NB4 (cell line): ENCODE measurements at places on chromosomes 5 and 9.

- DNase-seq: no peak
Observed at GRCh38 chr9:104944871-104945270, 16.9 kb upstream of the ABCA1 start.

- DNase-seq: no peak
Observed at GRCh38 chr5:151952238-151952637, 27.6 kb upstream of the GLRA1 start.

- DNase-seq: no peak
Observed at GRCh38 chr9:22100626-22101025, 91.5 kb upstream of the CDKN2B start.

GRCh38 chr9:137244486-137245449, 3.7 kb downstream of the TUBB4B start:
- DNase-seq: no peak

- DNase-seq: no peak
Observed at GRCh38 chr9:81266674-81267073, 422.7 kb downstream of the TLE1 start.

- DNase-seq: no peak
Observed at GRCh38 chr5:50766967-50767366, 100.5 kb downstream of the PARP8 start.

- peak; percentile 74 for DNase-seq
Observed at GRCh38 chr9:107172160-107172978, 110.7 kb upstream of the RAD23B start.

DNA sequence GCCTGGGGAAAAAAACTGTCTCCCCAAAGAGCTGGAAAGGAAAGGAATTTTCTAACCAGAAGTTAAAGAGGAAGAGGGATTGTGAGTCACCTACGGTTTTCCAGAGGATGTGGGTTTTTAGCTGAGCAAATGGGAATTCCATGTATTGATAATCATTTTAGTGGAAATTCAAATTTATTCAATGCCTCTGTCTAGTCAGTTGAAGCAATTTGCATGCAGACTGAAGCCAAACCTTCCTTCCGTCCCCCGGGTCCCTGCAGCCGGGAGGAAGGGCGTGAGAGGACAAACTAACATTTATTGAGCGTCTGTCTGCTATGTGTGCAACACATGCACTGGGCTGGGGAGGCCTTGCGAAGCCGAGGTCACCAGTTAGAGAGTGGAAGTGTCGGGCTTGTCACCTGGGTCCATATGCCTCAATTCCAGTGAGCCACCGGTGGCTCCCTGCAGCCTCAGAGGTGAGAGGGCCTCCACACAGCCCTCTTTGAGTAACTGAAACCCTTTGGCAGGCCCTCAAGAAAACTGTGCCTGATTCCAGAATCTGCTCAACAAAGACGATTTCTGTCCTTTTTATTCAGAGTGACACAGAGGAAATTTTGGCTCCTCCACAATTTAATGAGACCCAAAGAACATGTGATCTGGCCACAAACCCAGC, 70.3 kb downstream of the COL27A1 start:
- DNase-seq: no peak

DNA sequence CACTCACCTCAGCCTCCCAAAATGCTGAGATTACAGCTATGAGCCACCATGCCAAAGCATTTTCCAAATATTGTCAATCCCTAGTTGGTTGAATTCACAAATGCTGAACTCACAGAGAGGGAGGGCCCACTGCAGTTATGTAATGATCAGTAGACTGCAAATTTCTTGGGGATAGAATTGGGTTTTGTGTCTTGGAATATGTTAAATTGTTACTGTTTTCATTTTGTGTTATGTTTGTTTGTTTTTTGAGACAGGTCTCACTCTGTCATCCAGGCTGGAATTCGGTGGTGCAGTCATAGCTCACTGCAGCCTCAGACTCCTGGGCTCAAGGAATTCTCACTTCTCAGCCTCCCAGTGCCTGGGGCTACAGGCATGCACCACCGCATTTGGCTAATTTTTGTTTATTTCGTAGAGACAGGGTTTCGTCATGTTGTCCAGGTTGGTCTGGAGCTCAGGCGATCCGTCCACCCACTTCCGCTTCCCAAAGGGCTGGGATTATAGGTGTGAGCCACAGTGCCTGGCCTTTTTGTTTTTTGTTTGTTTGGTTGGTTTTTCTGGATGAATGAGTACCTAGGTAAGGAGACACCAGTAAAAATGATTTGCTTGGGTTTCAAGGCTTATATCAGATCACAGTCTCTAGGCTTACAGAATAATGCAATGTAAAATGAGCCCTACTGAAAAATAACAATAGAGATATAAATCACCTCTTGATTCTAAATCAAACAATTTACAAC, 31.5 kb upstream of the LMNB1 start:
- no peak for DNase-seq

GRCh38 chr5:176772271-176773210, 37.8 kb upstream of the UNC5A start:
- no peak for DNase-seq

DNA sequence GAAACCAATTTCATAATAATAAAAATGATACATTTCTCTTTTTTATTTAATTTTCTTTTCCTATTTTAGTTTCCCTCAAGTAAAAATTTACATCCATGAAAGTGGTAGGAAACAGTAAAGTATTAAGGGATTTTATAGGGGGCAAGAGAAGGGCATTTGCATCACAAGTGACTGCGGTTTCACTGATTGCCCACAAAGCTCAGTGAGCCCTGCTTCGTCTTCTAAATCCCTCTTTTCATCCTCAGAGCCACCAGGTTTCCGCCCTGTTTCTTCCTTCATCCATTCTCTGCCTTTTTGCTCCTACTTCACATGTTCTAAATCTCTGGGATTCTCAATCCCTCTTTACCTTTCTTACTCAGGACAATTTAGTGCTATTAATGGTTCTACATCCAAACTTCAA, 491.4 kb downstream of the LRRC70 start:
- no peak for DNase-seq

DNA sequence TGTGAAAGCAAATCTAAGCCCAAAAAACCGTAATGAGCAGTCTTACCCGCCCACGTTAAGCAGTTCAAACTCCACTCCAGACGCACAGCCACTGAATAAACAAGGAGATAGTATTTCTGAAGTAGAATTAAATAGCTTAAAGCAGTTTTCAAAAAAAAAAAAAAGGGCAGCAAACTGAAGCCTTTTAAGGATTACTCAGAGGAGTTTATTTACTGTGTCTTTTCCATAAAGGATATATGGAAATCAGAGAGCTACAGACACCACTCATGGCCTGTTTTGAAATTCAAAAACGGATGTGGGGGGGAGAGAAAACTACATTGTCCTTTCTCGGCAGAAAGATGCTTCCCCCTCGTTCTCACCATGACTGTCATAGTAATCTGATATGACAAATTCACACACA, 83.7 kb upstream of the IRX1 start:
- DNase-seq: no peak

DNA sequence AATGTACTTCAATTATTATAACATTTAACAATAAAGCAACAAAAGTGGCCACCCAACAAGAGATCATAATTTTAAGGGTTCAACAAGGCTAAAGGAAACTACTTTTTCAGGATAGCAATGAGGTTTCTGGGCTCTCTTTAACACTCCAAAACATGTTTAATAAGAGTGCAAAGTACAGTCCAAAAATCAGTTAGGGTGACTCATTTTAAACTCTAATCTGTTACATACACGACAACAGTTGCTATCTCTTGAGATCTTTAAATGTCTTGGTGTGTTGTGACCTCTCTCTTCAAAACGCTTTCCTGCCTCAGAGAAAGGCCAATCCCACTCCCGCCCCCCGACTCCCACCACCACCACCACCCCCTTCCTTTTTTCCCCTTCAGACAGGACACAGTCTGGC, 11.5 kb downstream of the NFIB start:
- no peak for DNase-seq

DNA sequence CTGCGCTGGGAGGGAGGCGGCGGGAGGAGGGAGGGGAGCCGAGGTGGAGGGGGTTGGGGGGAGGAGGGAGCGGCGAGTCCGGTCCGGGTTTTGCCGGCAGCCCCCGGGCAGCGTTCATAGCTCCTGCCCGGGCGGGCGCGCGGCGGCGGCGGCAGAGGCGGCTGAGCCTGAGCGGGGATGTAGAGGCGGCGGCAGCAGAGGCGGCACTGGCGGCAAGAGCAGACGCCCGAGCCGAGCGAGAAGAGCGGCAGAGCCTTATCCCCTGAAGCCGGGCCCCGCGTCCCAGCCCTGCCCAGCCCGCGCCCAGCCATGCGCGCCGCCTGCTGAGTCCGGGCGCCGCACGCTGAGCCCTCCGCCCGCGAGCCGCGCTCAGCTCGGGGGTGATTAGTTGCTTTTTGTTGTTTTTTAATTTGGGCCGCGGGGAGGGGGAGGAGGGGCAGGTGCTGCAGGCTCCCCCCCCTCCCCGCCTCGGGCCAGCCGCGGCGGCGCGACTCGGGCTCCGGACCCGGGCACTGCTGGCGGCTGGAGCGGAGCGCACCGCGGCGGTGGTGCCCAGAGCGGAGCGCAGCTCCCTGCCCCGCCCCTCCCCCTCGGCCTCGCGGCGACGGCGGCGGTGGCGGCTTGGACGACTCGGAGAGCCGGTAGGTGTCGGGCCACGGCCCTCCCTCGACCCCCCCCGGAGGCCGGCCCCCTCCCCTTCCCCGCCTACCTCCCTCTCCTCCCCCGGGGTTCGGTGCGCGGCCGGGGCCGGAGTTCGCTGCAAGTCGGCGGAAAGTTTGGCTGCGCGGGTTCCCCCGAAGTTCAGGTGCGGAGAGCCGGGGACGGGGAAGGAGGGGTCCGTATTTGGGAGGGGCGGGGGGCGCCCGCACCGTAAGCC, at the start of gene CXXC5:
TSS of gene CXXC5 (plus strand) at position 145 of the 877 bp plus-strand sequence. CDS start 32,175 bp downstream, outside the sequence.
- DNase-seq: peak; percentile 92

- DNase-seq: no peak
Observed at GRCh38 chr9:117178596-117179375, 236.1 kb downstream of the ASTN2 start.

DNA sequence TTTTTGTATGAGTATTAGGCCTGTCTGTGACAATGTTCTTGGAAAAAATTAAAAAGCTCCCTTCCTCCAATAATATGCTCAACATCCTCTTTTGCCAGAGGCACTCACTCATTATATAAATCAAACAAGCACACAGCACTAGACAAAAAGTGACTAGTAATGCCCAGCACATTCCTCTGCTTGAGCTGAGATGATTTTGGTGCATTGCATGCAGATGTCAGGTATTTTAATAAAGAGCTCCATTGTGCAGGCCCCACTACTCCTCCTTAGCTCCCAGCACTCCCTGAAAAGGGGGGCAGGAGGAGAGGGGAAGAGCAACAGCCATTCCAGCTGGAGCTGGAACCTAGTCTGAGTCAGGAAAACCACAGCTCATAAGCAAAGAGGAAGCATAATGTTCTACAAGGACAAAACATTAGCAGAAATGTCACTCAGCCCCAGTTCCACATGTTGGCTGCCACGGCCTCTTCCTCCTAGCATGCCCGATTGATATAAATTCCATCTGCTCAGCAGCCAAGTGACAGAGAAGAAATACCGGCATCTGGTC, 348.5 kb downstream of the BNC2 start:
- peak; percentile 86 for DNase-seq

DNA sequence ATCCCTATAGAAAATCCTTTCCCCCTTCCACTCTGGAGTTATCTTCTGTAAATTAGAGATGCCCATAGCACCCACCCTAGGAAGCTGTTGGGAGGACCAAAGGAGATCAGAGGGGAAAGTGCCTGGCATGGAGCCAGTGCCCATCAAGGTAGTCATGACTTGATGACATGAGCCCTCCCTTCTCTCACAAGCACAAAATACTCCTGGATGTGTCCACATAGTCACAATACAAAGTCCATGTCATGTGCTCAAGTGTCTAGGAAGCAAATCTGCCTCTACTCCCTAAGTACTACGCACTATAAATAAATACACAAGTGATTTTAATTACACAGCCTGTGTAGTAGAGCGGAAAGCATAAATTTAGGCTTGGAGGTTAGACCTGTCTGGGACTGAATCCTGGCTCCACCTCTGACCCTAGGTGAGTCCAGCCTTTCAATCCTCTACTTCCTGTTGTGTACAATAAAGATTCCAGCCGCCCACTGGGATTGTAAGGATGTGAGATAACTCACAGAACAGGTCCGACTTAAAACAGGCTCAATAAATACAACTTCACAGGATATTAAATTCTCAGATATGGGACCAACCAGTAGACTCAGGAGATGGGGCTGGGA, 30.6 kb downstream of the TTC39B start:
- no peak for DNase-seq

DNA sequence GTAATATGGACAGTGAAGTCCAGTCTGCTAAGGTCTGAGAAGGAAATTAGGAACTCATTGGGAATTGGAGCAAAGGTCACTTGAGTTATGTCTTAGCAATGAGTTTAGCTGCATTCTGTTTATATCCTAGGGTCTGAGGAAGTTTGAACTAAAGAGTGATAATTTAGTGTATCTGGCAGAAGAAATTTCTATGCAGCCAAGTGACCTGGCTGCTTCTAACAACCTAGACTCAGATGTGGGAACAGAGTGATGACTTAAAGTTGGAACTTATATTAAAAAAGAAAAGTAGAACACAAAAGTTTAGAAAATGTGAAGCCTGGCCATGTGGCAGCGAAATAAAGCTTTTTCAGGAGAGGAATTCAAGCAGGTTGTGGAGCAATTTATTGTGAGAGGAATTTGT, 106.2 kb downstream of the PRDM9 start:
- DNase-seq: no peak

- DNase-seq: no peak
Observed at GRCh38 chr9:110278080-110278707, 21.9 kb upstream of the TXN start.

DNA sequence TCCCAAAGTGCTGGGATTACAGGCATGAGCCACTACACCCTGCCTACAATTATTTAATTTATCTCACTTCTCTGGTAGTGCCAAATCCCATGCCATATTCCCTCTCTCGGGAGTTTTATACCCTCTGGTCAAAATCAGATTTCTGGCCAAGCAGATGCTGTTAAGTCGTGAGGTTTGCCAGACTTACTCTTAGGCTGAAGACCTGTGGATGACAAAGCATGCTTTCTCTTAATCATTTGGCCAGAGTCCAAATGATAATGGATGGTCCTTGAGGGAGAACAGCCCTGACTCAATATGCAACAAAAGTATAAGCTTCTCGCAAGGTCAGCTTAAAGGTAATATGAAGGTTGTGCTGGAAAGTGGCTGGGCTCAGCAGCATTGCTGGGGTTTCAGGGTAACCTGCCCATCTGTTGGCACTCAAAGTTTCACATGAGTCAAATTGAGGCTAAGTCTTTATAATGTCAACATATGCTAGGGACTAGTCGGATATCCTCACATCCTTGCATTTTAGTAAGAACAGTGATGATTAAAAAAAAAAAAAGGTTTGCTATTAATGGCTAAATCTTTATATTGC, 280.1 kb downstream of the KIF4B start:
- DNase-seq: no peak

GRCh38 chr5:178208540-178209227, 4.4 kb downstream of the HNRNPAB start:
- peak; percentile 51 for DNase-seq

DNA sequence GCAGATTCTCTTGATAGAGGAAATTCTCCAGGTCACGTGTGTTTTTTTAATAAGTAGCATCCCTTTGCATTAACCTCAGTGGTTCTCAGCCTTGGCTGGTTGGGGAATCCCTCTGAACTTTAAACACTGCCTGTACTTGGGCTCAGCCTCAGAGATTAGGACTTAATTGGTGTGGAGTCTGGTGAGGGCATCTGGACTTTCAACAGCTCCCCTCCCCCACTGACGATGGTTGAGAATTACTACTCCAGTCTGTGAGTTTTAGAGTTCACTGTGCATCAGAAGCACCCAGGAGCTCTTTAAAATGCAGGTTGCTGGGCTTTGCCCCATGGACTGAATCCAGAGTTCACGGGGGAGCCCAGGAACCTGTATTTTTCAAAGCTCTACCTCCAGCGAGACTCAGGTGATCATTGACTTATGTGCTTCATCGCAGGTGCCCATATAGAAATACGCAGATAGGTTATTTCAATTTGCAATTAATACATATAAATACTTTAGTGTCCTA, 71.4 kb downstream of the DAPK1 start:
- no peak for DNase-seq

GRCh38 chr9:91817106-91817492, 132.9 kb downstream of the ROR2 start:
- DNase-seq: no peak
